ENCODE measurements at places on chromosomes 2 and 18.

- peak; percentile 57 for DNase-seq
Observed at GRCh38 chr2:40127146-40127545, 324.7 kb downstream of the SLC8A1 start.

DNA sequence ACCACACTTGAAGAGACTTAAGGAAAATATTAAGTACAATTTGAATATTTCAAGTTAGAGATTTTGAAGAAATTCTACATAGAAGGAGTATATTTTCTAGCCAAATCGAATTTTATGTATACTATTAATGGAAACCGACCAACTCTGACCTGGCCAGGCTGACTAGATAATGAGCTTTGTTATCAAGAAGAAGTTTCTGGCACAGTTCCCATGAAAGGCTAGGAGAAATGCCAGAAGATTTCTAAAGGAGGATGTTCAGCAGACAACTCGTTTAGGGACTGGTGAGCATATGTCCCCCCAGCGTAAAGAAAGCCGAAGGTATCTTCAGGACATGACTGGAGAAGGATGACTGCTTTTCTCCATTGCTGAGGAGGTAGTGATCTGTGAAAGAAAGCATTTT lies 127.3 kb downstream of the DIS3L2 start:
- DNase-seq, result no peak

DNA sequence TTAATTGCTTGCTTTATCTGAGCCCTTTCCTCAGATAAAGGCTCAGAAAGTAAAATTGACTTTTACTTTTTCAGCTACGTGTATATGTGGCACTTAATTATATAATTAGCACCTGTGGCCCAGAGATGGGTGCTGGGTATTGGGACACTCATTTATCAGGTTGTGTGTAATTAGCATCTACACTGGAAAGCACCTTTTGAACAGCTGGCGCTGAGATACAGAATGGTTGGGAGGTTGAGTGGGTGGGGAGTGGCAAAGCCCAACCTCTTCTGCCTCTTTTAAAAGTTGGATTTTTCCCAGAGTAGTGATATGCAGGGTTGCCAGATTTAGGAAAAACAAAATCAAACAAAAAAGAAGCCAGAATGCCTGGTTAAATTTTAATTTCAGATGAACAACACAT lies 23.9 kb downstream of the SPTBN1 start:
- no peak for DNase-seq

GRCh38 chr2:68796295-68796905 lies 61.8 kb downstream of the ARHGAP25 start:
- no peak for DNase-seq

- no peak for DNase-seq
Observed at GRCh38 chr2:155266583-155266982, 568.1 kb downstream of the KCNJ3 start.

DNA sequence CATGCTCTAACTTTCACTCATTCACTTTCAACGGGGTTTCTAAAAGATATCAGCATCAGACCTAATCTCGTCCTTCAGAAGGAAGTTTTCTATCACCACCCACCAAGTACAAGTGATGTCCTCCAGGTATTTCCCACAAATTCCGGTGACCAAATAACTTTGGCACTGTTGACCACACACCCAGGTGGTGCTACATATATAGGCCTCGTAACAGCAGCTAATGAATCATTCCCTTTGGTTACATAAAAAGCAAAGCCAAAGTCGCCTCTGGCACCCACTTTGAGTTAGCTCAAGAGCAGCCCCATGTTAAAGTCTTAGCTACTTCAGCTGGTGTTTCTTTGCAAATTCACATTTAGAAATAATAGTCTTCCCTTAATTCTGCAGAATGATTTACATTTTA lies 138.2 kb upstream of the OSR1 start:
- no peak for DNase-seq

GRCh38 chr2:134140251-134140661 lies 113.6 kb upstream of the MGAT5 start:
- DNase-seq, result no peak

DNA sequence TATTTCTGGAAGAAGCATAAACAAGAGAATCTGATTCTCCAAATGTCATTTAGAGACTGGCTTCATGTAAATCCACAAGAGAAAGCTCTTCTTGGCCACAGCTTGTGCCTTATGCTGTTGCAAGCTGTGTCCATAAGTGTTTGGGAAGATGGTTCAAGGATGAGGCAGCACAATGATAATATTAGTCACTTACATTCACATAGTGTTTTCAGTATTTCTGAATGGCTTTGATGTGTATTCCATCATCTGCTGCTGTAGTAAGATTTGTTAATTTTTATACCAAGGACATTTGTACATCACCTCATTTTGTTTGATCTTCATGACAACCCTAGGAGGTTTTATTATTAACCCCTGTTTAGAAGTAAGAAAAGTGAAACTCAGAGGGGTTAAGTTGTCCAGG lies 29.9 kb downstream of the CREG2 start:
- no peak for DNase-seq

GRCh38 chr18:22817844-22818243 lies 115.3 kb upstream of the RBBP8 start:
- no peak for DNase-seq

GRCh38 chr2:51960281-51960680 lies 928.3 kb upstream of the NRXN1 start:
- no peak for DNase-seq

- DNase-seq, result no peak
Observed at GRCh38 chr2:100013892-100014677, 128.3 kb downstream of the AFF3 start.

DNA sequence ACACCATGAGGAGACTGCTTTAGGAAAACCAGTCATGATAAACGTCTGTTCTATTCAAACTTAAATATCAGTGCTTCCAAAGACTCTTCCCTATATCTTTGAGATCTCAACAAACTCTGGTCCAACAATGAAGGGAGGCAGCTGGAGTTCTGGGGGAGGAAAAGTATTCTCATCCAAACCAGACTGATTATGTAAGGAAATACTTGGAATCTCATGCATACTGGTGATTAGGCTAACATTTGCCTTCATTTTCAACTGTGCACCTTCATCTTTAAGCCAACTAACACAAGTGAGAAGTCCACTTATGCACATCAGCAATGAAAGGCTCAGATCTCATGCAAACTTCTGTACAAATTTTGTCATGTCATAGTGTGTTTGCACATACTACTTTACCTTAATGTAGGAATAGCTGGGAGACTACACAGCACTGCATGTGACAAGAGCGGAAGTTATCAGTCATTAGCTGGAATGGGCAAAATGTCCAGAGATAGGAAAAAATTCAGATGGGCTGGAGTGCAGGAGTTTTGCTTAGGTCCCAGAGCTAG lies 67.5 kb upstream of the STK17B start:
- DNase-seq, result no peak

- DNase-seq, result no peak
Observed at GRCh38 chr2:232523402-232523681, 2.6 kb upstream of the CHRND start.

- DNase-seq, result no peak
Observed at GRCh38 chr2:106269591-106270291, 75.6 kb upstream of the UXS1 start.

DNA sequence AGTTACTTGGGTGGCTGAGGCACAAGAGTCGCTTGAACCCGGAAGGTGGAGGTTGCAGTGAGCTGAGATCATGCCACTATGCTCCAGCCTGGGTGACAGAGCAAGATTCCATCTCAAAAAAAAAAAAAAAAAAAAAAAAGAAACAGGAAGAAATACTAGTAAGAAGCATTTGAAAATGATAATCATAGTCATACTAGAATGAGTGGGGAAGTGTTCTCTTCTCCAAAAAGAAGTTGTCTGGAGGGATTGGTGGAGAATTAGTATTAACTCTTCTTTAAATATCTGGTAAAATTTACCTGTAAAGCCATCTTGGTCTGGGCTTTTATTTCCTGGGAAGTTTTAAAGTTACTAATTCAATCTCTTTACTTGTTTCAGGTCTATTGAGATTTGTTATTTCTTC lies 131.8 kb downstream of the FAM210A start:
- DNase-seq, result no peak

- DNase-seq, result no peak
Observed at GRCh38 chr2:172677363-172677762, 58.3 kb upstream of the RAPGEF4 start.

GRCh38 chr18:79123948-79124347 lies 54.8 kb downstream of the ATP9B start:
- DNase-seq, result no peak

DNA sequence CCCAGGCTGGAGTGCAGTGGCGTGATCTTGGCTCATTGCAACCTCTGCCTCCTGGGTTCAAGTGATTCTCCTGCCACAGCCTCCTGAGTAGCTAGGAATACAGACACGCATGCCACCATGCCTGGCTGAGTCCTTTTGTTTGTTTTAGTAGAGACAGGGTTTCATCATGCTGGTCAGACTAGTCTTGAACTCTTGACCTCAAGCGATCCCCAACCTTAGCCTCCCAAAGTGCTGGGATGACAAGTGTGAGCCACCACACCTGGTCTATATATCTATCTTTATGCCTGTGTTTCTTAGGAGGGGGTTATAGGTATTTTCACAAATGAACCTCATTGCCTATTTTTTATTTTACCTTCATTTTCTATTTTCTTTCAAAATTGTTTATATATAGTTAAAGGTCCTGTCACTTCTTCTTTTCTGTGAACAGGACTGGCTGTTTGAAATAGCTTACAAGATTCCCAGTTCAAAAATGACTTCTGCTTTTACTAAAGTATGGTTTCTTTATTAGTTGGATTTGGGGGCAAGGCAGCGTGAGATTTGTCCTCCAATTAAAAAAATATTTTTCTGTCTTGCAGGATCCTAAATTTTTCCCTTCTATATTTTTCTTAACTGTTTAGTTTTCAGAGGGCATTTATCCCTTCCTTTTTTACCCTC lies 16.4 kb upstream of the MARCHF7 start:
- DNase-seq, result no peak

- DNase-seq, result no peak
Observed at GRCh38 chr2:184611361-184612085, 13.2 kb downstream of the ZNF804A start.

DNA sequence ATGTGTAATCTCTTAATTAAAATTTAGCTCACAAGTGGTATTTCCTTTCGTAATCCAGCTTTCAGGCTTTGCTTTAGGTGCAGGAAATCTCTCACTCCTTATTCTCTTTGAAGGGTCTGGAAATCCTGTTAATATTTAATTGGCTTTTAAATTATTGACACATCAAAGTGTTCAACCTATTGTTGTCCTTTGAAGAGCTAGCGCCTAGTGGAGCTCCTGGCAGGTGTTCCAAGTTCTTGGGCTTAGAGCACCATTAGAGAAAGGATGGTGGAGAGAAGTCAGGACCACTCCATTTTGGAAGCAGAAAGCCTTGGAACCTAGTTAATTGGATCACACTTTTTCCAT lies 92.4 kb downstream of the CABLES1 start:
- DNase-seq, result no peak

DNA sequence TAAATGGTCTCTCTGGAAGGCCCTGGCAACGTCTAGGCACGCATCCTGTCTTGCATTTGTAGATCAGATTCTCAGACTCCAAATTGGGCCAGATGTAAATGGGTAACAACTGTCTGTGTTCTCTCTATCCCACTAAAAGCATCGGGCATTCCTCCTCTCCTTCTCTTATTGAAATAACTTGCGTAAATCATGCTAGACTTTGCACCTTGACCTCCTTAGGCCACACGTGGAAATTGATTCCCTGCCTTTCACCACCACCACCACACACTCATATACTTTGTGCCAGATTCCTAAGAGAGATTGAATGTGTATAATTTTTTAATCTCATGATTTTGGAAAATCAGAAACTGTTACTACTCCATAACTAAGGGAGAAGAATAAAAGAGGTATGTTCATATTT lies 21.3 kb downstream of the MAPRE3 start:
- no peak for DNase-seq

- DNase-seq, result no peak
Observed at GRCh38 chr18:56635007-56635406, 3.4 kb downstream of the TXNL1 start.

- DNase-seq, result no peak
Observed at GRCh38 chr2:55425431-55425831, 5.8 kb upstream of the CCDC88A start.

- DNase-seq, result no peak
Observed at GRCh38 chr2:51084750-51085149, 52.8 kb upstream of the NRXN1 start.

DNA sequence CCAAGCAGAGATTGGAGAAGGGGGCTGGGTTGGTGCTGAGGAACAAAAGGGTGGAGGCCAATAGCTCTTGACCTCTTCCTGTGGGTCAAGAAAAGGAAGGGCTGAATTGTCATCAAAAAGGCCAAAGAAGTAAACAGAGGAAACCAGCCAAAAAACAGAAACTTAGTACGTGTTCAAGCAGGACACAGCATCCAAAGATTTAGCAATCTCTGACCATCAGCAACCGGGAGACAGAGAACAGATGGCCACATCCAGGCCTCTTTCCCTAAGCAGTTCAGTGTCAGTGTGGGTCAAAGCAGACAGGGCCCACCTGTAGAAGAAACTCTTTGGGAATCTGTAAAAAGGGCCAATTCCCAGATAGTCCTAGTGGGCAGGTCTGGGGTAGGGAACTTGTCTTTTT lies 2.9 kb downstream of the DNPEP start:
- no peak for DNase-seq

GRCh38 chr2:73451263-73451972 lies 65.8 kb downstream of the ALMS1 start:
- no peak for DNase-seq

GRCh38 chr2:165827921-165828276 lies 33.9 kb upstream of the GALNT3 start:
- DNase-seq, result no peak

DNA sequence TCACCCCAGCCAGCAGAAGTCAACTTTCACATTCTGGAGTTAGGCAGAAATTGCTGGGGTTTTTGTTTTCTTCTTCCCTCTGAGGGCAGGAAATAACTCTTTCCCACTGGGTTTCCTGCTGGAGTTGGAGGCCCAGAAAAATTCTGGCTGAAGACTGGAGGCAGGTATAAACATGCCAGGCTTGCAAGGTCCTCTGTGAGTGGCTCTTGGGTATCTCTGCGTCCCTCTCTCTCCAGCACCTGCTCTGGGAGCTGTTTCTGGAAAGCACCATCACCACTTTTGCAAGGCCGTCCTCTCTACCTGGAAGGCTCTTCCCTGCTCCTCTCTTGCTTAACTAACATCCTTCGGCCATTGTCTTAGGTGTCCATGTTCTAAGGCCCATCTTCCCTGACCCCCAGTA lies 91.0 kb downstream of the MCFD2 start:
- DNase-seq, result no peak

DNA sequence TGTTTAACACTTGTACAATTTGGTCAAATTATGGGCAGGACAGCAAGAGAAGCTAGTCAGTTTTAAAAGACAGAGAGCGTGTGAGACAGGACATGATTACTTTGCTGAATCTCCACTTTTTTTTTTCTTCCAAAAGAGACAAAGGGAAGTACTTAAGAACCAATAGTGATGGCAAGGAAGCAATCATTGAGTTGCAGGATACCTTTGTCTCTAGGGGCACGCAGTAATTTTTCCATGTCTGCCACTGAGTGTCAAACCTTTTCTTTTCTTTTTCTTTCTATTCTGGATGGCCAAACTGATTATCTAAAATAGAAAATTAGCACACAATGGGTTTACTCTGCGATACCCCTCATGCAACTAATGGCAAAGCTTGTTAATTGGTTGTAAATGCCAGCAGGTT lies 533.0 kb downstream of the PLCL1 start:
- no peak for DNase-seq

All from T-helper 2 cell (primary cell).